ENCODE measurements at places on chromosomes 12 and 14.

DNA sequence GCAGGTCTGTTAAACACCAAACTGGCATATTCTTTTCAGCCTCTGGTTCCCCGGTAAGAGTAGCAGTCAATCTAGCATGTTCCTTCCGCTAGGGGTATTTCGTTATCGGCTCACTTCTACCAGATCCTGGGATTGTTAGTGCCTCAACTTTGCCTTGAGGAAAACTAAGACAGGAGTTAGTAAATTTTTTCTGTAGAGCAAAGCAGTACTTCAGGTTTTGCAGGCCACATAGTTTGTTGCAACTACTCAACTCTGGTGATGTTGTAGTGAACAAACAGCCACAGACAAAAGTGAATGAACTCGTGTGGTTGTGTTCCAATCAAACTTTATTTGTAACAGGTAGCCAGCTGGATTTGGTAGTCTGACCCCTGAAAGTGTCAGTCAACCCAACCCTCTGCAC lies 6.3 kb upstream of the CDH24 start:
- DNase-seq: no peak

DNA sequence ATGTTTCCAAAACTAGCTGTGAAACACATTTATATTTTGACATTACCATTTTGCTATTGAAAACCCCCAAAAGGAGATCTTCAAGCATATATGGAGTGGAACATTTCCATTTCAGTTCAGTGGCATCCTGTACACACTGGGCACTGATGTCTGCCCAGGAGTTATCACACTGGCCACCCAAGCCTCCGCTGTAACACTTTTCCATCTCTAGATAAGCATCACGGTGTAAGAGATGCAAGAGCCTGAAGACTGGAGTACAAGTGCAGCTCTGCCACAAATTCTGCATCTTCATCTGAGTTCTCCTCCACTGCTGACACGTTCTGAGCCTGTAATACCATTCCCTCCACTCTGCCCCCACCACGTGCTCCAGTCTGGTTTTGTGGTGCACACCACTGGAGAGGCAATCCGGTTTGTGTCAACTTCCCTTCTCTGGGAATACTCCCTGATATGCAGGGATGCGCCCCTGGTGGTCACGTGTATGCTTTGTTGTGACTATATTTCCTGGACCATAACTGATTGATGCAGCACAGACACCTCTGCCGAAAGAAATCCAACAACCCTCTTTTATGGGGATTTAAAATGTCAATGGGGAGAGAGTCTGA lies 12.7 kb downstream of the SPTLC2 start:
- no peak for DNase-seq

DNA sequence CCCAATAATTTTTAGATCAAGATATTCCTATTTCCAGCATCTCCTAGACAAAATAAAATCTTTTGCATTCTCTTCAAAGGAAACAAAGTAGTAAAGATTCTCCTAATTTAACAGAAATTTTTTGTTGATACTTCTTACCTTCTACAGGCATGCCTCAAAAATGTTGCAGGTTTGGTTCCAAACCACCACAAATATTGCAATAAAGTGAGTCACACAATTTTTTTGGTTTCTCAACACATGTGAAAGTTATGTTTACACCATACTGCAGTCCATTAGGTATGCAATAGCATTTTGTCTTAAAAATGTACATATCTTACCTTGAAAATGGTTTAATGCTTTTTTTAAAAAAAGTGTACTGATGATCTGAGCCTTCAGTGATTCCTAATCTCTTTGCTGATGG lies 65.6 kb upstream of the USP15 start:
- no peak for DNase-seq

DNA sequence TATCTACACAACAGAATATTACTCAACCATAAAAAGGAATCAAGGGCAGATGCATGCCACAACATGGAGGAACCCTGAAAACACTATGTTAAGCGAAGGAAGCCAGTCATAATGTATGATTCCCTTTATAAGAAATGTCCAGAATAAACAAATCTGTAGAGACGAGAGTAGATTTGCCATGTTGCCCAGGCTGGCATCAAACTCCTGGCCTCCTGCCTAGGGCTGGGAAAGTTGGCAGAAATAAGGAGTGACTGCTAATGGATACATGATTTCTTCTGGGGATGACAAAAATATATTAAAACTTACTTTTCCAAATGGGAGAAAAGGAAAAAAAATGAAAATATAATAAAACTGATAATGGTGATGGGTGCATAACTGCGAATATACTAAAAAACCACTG lies 10.9 kb downstream of the CLIP1 start:
- no peak for DNase-seq

GRCh38 chr12:105644770-105645169 lies 314.3 kb downstream of the C12orf75 start:
- no peak for DNase-seq

DNA sequence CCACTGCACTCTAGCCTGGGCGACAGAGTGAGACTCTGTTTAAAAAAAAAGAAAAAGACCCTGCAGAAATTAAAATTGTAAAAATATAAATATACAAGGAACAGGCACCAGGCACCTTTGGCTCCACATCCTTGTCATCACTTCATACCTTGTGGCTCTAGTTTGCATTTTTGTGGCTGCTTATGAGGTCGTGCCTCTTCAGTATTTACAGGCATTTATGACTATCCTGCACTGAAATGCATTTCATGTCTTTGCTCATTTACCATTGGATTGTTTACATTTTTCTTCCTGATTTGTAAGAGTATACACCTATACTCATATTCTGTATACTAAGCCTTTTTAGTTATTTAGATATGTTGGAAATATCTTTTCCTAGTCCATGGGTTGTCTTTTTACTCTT lies 20.1 kb downstream of the BICD1 start:
- no peak for DNase-seq

- DNase-seq: no peak
Measured at GRCh38 chr12:920676-921075, 28.8 kb downstream of the RAD52 start.

DNA sequence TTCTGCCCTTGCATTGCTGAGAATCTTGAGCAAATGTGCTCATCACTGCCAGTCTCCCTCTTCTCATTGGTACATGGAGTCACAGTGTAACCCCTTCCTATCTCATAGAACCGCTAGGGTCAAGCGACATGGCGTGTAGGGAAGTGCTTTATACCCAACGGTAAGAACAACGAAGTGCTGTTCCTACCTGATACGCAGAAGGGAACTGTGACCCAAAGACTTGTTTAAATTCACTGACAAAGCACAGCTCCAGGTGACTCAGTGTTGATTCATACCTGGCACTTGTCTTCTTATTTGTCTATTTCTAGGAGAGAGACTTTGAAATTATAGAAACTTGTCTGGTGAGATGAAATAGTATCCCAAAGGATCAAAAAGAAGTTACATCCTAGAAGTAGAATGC lies 53.7 kb downstream of the FBXL14 start:
- DNase-seq: no peak

DNA sequence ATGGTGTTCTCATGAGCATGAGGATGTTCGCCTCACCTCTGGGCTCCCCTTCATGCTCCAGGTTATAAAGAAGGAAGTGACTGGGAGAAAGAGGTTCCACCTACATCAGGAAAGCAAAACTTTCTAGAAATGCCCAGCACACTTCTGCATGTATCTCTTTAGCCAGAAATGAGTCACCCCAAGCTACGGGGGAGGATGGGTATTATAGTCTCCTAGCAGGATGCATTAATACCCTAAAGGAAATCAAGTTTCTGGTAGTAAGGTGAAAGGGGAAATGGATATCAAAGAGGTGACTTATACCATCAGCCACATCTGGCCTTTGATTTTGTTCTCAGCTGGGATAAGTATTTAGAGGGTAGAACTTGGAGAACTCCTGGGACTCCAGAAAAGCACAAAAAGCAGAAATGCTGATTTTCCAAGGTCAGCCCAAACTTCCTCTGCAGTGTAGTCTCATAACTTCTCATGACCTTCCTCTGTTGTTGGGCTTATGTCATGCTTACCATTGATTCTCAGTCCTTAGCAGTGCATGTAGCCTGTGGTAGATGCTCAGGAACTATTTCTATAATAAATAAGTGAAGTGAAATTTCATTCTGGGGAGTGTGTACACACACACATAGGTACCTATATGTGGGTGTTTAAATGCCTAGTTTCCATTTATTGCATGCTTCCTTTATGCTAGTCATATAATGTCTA lies 209.4 kb upstream of the CRY1 start:
- no peak for DNase-seq

DNA sequence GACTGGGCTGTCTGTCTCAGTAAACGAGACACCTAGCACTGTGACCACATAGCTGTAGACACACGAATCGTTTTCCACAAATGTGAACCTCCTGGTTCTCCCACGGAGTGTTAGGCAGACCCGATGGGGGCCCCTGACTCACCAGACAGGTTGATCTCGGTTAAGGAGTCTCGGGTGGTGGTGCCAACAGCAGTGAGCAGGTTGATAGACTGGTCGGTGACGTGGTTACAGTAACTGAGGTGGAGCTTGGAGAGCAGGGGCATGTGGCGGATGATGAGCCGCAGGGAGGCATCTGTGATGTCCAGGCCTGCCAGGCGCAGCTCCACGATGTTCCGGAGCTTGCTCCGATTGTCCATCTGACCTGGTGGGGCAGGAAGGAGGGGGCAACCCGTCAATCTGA lies 39.8 kb downstream of the RNF34 start:
- DNase-seq: no peak

DNA sequence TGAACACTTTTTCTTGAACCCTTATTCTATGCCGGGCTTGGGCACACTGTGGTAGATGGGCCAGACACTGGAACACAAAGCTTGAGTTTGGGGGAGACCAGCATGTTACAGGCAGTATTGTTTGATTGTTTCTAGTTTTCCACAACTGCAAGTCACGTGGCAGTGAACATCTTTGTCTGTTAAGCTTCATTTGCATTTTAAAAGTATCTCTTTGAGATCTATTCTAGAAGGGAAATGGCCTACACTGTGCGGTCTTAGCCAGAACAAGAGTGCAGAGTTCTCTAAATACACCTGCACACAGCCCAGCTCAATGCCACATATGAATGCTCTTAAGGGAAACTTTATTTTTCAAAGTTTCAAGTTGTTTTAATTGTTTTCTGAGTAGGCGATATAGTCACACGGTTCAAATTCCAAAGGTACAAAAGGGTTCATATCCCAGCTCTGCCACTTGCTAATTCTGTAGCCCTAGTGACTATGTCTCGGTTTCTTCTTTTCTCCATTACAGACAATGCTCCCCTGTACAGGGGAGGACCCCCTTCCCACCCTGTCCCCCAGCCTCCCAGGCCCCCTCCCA lies 24.9 kb downstream of the RIN3 start:
- DNase-seq: no peak

- DNase-seq: no peak
Measured at GRCh38 chr12:57085999-57086492, 2.9 kb upstream of the NAB2 start.

DNA sequence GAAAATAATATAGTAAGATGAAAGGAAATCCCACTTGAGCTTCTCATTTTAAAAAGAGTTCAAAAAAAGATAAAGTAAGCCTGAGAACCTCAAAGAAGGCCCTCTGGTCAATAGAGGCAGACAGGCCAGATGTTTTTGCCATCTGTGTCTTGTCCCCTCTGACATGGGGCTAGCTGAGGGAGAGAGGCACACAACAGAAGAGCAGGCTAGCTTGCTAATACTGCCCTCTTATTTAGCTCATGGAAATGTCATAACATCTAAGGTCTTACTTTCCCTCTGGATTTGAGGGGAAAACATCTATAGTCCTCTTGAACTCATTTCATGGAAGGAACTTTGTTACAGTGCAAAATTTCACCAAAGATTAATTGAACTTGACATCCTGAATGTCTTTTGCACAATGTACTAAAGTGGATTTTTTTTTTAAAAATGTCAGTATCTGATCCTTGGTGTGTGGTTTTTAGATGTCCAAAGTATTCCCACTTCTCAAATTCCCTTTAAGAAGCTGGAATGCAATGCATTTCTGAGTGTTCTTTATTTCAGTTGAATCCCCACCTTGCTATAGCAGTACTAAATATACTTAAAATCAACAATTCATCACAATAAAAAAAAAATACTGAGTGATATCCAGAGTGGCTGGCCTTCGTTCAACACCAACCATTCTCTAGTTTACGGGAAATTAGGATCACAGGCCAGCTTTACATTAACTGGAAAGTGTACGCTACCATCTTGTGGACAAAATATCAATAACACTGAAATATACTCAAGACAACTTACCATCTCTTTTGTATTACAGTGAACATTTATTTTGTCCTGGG lies 176.7 kb downstream of the PAH start:
- DNase-seq: no peak

All from stimulated activated CD8-positive, alpha-beta memory T cell treated with anti-CD3 and anti-CD28 coated beads, Interleukin-7, amount 100 ng/mL, for 24 hours (primary cell).